ENCODE measurements at places on chromosomes 12 and 14.

DNA sequence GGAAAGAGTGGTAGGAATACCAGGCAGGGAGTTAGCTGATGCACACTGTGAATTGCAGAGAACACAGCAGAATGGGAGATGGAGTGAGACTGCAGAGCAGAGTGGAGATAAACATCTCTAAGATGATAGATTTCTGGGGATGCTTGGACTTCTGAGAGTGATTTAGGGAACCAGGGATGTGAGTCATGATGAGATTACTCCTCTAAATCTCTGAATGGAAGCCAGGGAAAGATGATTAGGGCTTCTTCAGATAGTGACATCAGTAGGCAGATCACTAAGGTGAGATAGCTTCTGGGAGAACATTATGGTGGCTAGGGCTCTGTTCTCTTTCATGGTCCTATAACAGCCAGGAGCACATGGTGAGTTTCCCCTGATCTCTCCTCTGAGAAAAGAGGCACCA, 501.5 kb upstream of the USP15 start:
- DNase-seq, result no peak

DNA sequence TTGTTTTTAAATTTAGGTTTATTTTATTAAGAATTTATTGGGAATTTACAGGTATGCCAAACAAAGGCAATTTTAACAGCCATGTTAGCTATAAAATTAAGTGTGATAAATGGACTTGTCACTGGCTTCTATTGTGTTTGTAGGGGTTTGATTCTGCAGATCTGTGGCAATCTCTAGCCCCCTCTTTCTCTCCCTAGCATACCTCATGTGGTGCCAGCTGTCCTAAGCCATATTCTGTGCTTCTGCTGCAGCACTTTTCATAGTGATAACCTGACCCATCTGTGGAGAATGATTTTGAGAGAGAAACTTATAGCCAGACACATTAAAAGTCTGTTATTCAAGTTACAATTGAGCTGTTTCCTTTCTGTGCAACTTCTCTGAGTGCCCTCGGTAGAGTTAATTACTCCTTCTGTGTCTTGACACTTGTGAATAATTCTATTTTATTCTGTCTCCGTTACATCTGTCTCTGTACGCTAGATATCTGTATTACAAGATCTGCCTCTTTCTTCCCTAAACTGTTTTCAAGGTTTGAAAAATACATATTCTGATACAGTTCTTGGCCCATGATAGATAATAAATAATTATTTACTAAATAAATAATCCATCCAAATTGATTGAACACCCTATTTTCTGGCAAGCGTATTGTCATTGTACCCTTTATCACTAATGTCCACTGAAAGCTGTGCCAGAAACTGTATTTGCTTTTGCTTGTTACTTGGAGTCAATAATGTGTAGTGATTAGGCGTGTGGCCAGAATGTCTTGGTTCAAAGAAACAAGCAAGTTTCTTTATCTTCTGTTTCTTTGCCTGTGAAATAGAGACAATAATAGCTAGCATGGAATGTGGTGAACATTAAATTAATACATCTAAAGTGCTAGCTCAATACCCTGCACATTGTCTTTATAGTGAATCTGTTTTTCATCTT, 40.0 kb downstream of the FRS2 start:
- no peak for DNase-seq

DNA sequence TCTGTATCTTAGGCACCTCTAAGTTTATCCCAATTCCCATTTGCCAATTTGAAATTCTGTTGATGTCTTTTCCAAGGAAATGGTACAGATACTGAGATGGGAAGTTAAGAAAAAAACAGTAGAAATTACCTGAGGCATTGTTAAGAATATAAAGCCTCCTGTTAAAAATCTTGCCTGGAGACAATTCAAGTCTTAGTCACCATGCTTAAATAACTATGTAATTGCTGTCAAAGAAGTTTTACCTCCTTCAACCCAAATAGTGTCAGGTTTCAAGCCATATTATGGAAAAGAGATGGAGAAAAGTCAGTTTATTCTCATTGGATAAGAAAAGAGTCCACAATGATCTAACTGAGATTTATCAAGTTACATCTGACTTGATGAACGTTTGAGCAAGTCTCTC, 974.7 kb downstream of the GALC start:
- no peak for DNase-seq

GRCh38 chr12:62267480-62267879, 7.3 kb downstream of the USP15 start:
- DNase-seq, result no peak

DNA sequence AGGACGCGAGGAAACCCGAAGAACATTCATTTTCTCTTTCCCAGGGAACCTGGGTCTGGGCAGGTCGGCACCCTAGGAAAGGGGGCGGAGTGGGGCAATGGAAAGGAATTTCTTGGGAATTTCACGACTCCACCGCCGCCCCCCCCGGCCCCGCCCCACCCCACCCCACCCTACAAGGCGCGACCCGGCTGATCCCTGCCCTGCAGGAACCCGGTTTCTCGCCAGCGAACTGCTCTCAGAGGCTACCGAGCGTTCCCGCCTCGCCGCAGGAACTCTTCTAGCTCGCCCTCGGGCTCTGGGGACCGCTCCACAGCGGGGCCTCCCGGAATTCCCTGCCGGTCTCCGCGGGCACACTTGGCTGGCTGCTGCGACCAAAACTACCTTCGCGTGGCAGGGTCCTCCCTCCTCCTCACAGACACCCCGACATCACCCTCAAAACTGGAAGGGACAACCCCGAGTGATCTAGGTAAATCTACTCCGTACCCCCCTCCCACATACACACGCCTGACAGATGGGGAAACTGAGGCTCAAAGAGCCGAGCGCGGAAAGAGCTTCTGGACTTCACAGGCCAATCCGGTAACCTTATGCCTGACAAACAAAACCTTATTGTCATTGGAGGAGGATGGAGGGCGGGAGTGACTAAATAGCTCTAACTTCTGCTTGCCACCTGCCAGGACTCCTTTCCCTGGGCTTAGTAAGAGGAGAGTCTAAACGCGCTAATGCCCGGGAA, 785 bp upstream of the ACTN1 start:
- DNase-seq, result no peak

DNA sequence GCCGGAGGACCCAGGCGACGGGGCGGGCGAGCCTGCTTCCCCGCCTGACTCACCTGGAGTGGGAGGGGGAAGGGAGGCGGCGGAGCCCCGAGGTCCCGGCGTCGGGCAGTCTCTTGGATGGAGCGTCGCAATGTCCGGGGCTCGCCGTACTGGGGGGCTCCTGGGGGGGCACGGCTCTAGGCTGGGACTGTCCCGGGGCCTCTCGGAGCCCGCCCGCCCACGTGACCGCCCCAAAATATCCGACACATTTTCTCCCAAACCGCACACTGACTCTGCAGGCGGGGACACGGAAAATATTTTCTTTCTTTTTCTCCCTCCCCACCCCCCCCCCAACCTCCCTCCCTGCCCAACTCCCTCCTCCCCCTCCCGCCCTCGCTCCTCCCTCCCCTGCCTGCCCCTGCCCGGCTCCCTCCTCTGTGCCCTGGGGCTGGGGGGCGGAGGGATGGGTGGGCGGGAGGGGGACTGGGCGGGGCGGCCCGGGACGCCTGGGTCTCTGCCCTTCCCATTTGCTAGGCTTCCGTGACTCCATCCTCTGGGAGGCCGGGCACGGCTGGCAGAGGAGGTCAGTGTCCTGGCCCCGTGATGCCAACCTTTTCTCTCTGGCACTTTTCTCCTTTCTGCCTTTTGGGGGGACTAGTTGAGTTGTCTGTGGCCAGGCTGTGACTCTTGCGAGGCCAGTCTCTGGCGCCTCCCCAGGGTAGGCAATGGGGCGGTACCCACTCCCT, at the start of gene RARG:
Gene RARG (minus strand): TSS at position 289 of the 725 bp plus-strand sequence. CDS start 4,664 bp downstream, outside the sequence.
- peak; percentile 82 for DNase-seq

GRCh38 chr14:81396113-81396512, 4.0 kb downstream of the STON2 start:
- DNase-seq, result no peak

DNA sequence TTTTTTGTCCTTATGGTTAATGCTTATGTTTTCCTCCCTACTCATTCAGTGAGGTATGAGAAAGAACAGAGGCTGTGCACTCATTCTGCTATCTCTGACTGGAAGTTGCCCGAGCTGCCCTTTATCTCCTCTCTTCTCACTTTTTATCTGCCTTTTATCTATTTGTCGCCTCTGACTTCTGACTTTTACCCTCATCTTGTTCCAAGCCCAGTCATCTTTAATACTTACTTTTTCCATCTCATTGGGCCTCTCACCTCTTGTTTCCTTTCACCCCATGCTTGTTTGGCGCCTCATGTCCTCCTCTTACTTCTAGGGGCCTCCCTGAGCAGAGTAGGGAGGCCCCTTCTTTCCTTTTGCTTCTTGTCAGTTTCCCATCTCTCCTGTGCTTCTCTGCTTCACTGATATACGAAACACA, 50.7 kb downstream of the DIP2B start:
- no peak for DNase-seq

GRCh38 chr12:107336695-107337094, 243.3 kb upstream of the CRY1 start:
- no peak for DNase-seq
